ENCODE measurements at places on chromosomes 1 and 21.
A peak's percentile ranks its signal among the peaks of the same experiment; 100 is the strongest.

DNA sequence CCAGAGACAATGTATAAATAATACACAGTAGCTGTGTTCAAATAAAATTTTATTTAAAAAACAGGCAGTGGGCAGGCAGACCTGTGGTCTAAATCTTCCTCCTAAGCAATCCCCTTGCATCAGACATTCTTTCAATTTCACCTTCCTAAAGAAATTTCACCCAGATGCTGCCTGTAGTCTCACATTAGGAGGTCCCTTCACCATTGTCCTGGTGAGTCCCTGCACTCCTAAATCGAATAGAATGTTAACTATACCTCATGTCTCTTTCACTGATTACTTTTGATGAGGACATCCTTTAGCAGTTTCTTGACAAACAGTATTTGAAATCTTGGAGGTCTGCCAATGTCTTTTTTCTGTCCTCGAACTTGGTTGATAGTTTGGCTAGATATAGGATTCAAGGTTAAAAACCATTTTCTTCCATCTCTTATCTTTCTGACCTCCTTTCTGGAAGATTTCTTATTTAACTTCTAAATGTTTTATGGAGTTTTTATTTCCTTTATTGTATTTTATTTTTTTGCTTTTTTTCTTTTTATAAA, 77.5 kb downstream of the LPGAT1 start:
- DNase-seq = no peak

DNA sequence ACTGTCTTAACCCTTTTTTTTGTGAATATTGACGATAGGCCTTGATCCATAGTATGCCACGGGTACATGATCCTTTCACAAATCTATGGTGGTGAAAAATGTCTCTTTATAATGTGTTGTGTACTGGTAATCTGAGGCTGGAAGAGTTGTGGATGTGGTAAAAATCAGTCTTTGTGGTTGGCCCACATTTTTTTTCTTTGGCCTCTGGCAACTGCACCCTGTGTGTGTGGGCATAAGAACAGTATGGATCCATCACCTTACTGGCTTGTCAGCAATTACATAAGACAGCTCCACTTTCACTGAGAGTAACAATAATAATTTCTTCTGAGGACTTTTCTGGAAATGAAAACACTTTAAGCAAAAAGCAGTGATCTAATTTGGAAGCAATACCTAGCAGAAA, 101.6 kb downstream of the GABPA start:
- no peak for DNase-seq

DNA sequence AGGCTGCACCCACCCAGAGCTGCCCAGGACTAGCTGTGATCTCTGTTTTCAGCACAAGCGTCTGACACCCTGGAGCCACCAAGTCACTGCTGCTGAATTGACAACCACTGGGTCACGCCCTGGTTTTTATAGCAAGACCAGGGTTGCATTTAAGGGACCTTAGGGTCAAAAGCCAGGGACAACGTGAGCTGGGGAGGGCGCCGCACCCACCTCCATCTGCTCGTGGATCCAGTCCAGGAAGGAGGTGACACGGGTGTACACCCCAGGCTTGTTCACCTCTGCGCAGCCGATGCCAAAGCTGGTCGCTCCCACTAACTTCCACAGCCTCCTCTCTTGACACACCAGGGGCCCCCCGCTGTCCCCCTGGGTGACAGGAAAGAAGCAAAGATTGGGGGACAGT, 9.2 kb upstream of the TFF1 start:
- DNase-seq = no peak

DNA sequence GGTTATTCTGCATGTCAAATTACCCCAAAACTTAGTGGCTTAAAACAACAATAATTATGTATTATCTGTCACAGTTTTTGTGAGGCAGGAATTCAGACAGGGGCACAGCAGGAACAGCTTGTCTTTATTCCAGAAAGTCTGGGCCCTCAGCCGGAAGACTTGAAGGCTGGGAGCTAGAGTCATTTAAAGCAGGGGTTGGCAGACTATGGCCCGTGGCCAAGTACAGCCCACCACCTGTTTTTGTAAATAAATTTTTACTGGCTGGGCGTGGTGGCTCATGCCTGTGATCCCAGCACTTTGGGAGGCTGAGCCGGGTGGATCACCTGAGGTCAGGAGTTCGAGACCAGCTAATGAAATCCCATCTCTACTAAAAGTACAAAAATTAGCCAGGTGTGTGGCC, 39.6 kb upstream of the KDM4A start:
- no peak for DNase-seq

GRCh38 chr1:220791956-220792355, 5.2 kb downstream of the MTARC1 start:
- DNase-seq = no peak

DNA sequence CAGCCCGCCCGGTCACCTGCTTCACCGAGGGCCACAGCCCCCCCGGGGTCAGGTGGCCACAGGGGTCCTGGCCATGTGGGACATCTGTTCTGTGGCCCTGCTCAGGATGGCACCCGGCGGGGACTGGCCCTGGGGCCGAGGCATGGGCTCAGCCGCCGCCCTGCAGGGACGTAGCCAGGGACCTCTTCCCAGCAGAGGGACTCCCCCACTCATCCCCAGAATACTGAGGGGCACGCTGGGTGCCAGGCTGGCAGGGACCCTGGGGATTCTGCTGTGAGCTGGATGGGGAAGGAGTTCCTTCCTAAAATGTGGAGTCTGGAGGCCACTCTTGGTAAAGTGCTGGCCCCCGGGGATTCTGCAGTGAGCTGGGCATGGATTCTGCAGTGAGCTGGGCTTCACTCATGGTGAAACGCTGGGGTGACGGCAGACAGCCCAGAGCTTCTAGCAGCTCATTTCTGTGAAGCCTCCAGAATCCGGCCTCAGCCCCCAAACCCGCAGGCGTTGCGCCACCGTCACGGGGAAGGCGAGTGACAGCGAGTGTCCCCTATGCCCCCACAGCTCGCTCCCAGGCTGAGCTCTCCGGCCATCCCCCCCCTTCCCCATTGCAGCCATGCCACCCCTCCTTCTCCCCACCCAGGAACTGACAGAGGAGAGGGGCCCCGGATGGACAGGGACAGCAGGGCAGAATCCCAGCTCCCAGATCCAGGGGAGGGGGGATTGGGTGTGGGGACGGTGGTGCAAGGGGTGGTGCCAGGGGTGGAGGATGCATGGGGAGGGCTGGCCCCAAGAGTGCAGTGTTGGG, 1.4 kb downstream of the ITGB2 start:
- no peak for DNase-seq

- no peak for DNase-seq
These were observed 43.7 kb downstream of the TP53BP2 start for GRCh38 chr1:223802032-223802431.

- DNase-seq = no peak
These were observed 19.4 kb downstream of the PGM1 start for GRCh38 chr1:63612564-63612963.

GRCh38 chr1:199808110-199808870, 219.2 kb upstream of the NR5A2 start:
- DNase-seq = no peak

GRCh38 chr1:109877317-109877771, 33.3 kb upstream of the CSF1 start:
- no peak for DNase-seq

GRCh38 chr1:157819896-157820295, at the start of gene FCRL1:
FCRL1 (minus strand) TSS chr1:157820120; CDS start chr1:157820037, 83 bp downstream.
- no peak for DNase-seq

GRCh38 chr1:11502516-11502915, 23.6 kb downstream of the DISP3 start:
- DNase-seq = no peak

DNA sequence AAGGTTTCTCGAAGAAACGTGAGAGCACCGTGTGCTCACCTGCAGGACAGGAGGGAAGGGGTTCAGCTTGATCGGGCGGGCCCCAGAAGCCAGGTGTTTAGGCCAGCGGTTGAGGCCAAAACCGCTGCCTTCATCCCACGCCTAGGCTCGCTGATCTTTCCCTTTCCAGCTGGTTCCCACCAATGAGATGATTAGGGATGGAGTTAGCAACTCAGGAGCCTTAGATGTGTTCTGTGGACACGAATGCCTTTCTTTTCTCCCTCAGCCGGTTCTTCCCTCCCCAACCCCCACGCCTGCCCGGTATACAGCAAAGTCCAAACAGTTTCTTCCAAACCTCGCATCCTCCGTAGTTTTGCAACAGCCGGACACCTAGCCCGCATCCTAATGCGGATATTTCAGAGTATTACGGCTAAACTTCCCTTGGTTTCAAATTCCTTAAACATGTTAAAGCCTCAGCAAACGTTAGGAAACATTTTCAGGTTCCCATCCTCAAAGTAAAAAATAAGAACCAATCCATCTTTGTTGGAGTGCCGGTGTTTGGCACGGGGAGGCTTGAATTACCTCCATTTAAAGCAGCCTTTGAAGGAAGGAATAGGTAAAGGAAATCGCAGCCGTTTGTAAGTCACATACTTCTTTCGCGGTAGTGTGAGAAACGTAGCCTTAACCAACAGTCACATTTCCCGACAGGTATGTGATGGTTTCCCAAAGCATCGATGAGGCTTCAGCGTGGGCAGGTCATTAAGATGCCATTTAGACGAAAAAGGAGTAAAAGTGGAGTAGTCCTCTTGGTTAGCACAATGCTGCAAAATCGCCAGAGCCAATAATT, 1.1 kb downstream of the LRRC8C start:
- DNase-seq = no peak

DNA sequence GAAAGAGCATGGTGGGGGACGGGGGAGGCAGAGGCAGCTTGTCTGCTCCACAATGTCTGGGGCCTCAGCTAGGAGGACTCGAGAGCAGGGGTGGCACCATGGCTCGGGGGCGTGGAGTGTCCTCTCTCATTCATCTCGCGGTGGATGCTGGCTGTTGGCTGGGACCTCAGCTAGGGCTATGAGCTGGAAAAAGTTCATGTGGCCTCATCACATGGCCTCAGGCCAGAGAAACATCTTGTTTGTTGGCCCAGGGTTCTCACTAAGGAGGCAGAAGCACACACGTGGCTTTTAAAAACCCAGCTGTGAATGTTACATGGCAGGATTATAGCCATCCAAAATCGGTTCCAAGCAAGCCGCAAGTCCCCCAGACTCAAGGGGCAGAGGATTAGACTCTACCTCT, 6.2 kb upstream of the CENPS start:
- no peak for DNase-seq

- DNase-seq = no peak
These were observed 74.4 kb downstream of the SUSD4 start for GRCh38 chr1:223289621-223290020.

DNA sequence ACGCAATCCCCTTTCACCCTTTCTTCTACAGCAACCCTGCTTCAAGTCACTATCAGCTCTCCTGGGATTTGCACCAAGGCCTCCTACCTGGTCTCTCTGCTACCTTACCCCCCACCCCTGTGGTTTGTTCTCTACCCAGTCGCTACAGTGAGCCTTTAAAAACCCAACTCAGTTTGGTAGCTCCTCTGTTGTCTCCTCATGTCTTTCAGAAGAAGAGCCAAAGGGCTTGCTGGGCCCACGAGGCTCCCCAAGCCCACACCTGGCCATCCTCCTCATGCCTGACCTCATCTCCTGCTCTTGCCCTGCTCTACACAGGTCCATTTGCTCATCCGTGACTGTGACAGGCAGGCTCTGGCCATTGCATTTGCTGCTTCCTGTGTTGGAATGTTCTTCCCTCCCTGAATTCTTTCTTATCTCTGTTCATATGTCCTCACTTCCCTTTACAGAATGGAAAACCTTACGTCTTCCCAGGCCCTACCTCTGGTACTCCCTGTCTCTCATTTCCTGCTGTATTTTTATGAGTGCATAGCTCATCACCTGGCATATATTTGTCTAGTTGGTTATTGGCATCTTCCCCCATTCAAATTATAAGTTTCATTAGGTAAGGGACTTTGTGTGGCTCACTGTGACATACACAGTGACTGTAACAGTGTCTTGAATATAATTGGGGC, 3.3 kb downstream of the RGS16 start:
- DNase-seq = no peak

- DNase-seq = peak; percentile 3
These were observed 1.8 kb upstream of the FCRL6 start for GRCh38 chr1:159800177-159800930.

DNA sequence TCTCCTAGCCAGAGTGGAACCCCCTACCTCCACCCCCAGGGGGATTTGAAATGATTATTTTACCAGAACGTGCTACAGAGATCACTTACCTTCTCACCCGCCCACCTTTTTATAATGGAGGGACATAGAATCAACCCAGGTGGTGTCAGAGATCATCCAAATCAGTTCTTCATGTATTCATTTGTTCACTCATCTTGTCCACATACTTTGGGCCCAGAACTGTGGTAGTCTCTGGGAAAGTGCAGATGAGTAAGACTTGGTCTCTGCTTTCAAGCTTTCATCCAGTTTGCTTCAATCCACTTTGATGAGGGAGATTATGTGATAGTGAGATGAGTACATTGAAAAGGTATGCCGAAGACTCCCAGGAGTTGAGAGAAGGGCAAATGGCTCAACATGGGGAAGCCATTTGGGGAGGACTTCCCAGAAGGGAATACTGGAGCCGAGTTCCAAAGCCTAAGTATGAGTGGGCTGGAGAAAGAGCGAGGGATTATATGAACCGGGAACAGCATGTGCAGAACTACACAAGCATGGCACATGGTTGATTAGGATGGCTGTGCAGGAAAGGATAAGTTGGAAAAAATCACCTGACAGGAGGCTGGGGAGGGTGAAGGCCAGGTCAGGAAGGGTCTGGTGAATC, 1.9 kb downstream of the FGGY start:
- DNase-seq = no peak

DNA sequence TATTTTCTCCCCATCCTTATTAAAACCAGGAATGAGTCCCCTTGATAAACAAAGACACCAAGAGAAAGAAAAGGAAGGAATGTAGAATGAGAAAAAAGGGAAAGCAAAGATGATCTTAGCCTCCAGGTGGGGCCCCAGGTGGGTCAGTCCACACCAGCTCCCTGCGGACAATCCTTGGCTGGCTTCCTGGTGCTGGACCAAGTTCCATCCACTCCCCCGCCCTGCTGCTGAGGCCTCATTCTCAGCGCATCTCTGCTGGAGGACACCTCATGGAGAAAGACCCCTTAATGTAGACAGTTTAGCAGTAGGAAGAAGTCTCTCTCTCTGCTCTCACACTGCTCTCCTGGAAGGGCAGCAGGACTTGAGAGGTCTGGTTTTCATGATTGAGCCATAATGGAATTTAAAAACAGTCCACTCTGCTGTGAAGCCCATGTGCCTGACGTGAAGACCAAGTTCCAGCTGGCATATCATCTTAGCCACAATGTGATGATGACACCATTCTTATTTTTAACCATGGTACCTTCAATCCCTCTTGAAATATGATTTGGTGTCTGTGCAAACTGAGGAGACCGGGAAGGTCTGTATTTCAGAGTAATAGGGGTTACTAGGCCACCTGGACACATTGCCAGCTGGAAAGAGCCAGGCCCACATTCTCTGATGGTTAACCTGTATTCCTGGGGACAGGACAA, 83.1 kb downstream of the WLS start:
- no peak for DNase-seq

- no peak for DNase-seq
These were observed 4.1 kb upstream of the KCNAB2 start for GRCh38 chr1:6041432-6042062.

- no peak for DNase-seq
These were observed 10.8 kb downstream of the AGT start for GRCh38 chr1:230702934-230703678.

All from activated CD8-positive, alpha-beta memory T cell treated with anti-CD3 and anti-CD28 coated beads for 1 hour (primary cell).